ENCODE measurements at places on chromosomes 16 and 17. TPM values are rescaled to one million over a fixed set of nuclear protein-coding genes. Genes with fewer than 3 reads are reported as not detected.

CD300E gene
- not detected for total RNA-seq

ZNF207 gene
- total RNA-seq, result 298 TPM

HSPB9 gene
- not detected for total RNA-seq

RAB26 gene
- total RNA-seq, result 0.44 TPM

TAC4 gene
- total RNA-seq, result not detected

TMEM235 gene
- total RNA-seq, result not detected

PRR29 gene
- total RNA-seq, result 0.19 TPM

WNK4 gene
- 0.41 TPM for total RNA-seq

CCL16 gene
- total RNA-seq, result not detected

FZD2 gene
- not detected for total RNA-seq

GDPD3 gene
- 37.2 TPM for total RNA-seq

SPNS1 gene
- total RNA-seq, result 31.0 TPM

GRIN2C gene
- not detected for total RNA-seq

IRX6 gene
- total RNA-seq, result not detected

MYL4 gene
- total RNA-seq, result not detected

MPP2 gene
- total RNA-seq, result 3.0 TPM

RNF112 gene
- 0.87 TPM for total RNA-seq

Data from CD4-positive, alpha-beta memory T cell (primary cell).